Smooth muscle cell of trachea (primary cell): ENCODE measurements at places on chromosomes 6 and 20. TPM values are rescaled to one million over a fixed set of nuclear protein-coding genes. Genes with fewer than 3 reads are reported as not detected.

Gene PAX1
- not detected in 2 replicates for total RNA-seq

Gene FANCE
- total RNA-seq: 6.3 and 7.6 TPM in 2 replicates

Gene TGM3
- total RNA-seq: under 0.01 TPM in 1 of 2 replicates, not detected in the other

Gene FAM83B
- under 0.01 TPM in 1 of 2 replicates, not detected in the other for total RNA-seq

Gene FKBP5
- total RNA-seq: 6.1 and 12.4 TPM in 2 replicates

Gene KHDC1
- total RNA-seq: 7.9 and 8.1 TPM in 2 replicates

Gene MTFR2
- total RNA-seq: 0.66 and 2.9 TPM in 2 replicates

Gene LAMA5
- total RNA-seq: 90.0 and 101 TPM in 2 replicates

Gene BFSP1
- 1.8 and 2.3 TPM in 2 replicates for total RNA-seq
